NCI-H345 (cell line): ENCODE measurements at places on chromosomes 16 and 17.

DNA sequence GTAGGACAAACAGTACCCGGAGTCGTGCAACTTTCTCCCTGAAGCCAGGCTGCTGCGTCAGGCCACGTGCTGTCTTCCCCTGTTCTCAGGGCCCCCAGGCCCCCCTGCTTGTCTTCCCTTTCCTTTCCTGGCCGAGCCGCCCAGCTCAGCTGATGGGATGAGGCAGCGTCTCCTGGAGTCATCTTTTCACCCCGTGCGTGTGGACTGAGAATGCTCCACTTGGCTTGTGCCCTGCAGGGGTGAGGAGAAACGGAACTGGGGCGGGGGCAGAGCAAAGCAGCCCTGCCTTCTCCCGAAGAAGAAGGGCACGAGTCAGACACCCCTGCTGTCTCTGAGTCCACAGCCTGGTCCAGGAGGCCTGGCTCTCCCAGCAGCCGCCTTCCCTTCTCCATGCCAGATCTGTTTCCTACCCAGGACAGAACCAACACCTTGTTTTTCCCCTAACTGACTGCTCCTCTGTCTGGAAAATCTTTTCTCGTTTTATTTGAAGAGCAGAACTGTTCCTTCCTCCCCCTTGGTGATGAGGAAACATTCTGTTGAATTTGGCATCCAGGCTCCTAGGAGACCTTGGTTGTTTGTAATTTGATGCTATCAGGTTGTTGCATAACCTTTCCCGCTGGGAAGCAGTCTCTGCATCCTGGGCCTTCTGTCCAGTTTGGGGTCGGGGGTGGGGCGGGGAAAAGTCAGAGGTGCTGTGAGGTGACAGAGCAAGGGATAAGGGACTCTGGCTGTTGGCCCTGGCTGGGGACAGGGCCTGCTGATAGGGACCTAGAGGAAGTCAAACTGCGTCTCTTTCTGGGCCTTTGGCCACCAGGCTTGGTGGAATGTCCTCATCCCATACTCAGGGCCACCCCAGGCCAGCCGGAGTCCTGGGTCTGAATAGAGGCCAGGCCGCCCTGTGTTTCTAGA lies 78.8 kb downstream of the WIPI1 start:
- DNase-seq = peak; percentile 34

DNA sequence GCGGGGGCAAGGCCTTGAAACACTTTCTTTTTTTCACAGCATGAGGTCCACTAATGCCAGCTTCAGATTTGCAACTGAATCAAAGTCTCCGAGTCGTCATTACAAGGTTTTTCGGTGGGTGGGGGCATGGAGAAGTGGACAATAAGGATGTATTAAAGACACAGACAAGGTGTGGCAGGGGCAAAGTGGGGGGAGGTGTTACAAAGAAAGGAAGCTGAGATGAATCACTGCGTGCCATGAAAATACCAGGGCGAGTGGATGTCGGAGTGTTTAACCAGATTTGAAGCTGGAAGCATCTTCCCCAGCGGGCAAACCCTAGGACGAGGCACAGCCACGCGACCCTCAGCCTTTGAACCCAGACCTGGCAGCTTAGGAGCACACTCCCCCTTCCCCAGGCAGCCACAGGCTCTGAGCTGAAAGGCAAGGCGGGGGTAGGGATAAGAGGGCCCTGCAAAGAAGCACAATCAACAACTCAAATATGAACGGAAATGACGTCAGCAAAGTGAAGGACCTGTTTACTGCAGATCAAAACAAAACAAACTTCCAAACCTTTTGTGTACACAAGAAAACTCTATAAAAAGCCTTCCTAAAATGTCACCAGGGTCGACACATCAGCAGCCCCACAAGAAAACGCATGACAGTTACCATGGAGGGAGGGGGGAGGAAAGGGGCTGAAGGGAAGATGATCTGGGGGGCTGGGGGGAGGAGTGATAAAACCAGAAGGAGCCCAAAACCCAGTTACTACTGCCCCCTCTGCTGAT lies 5.6 kb upstream of the ZFHX3 start:
- peak; percentile 75 for DNase-seq

- peak; percentile 50 for DNase-seq
These were observed 26.0 kb upstream of the HNF1B start for GRCh38 chr17:37770631-37771518.

DNA sequence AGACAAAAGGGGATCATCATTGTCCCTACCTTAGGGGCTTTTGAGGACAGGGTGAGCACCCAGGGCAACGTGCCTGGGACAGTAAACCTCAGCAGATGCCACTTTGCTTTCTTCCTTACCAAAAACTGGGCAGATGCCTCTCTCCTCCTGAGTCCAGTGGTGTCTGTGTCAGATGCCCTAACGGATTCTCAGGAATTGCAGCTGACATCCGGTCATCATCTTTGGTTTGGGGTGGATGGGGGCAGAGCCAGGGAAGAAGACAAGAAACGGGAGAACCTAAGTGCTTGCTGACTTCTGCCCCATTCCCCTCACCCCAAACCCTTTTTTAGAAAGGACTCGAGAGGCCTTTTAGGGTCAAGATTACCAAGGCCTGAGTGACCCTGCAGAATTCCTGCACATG lies 187.5 kb downstream of the MSI2 start:
- no peak for DNase-seq

DNA sequence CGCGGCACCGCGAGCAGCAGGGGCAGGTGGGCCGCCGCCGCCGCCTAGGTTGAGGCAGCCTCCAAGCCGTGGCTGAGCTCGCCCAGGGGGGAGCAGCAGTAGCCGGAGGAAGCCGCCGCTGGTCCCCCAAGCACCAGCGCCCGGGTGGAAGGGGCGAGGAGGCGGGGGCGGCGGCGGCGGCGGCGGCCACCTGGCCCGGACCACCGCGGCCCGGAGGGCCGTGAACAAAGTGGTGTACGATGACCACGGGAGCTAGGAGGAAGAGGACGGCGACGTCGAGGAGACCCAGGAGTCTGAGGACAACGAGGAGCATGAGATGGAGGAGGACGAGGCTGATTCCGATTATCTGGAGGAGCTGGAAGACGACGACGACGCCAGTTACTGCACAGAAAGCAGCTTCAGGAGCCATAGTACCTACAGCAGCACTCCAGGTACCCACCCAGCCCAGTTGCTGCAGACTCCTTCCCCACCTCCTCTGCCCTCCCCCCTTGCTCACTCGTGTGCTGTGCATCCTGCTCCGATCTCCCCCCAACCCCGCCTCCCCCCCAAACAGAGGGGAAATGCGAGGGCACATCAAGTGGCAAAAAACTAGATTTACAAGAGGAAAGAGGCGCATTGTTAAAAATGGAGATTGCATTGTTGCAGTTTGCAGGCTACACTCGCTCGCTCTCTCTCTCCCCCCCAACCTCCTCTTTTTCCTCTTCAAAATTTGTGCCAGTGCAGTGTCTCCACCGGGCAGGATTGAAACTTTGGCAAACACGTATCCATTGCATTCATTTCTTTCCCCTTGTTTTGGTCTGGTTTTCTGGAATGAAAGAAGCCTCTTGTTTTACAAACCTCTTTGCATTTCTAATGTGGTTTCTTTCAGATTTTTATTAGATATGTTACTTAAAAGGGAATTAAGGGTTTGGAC lies 41.8 kb upstream of the AMZ2 start:
- peak; percentile 41 for DNase-seq

DNA sequence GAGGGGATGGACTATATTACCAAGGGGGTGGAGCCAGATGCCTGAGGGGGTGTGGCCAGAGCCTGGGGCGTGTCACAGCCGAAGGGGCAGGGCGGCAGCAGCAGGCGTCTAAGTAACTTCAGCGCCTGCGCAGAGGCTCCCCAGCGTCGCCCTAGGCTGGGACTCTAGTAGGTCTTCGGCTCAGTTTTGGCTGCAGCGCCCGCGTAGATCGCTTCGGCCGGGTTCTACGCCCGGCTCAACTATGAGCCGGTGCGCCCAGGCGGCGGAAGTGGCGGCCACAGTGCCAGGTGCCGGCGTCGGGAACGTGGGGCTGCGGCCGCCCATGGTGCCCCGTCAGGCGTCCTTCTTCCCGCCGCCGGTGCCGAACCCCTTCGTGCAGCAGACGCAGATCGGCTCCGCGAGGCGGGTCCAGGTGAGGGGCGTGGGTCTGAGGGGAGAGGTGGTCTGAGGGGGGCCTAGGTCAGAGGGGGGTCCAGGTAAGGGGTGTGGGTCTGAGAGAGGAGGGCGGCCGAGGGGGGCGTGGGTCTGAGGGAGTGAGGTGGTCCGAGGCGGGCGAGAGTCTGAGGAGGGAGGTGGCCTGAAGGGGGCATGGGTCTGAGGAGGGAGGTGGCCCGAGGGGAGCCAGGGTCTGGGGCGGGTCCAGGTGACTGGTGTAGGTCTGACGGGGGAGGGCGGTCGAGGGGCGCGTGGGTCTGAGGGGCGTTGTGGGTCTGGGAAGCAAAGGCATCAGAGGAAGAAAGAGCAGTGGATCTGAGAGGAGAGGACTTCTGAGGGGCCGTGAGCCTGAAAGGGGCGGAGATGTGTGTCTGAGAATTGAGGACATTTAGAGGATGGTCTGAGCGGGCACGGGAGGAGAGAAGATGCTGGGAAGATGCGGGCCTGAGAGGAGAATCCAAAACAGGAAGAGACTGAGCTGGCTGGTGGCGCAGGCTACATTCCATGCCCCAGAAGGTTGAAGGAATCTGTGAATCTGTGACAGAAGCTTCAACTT lies at the start of gene LPCAT2:
Gene LPCAT2 (plus strand): TSS at position 132 of the 991 bp plus-strand sequence. CDS start 110 bp downstream, at position 242.
- peak; percentile 54 for DNase-seq

DNA sequence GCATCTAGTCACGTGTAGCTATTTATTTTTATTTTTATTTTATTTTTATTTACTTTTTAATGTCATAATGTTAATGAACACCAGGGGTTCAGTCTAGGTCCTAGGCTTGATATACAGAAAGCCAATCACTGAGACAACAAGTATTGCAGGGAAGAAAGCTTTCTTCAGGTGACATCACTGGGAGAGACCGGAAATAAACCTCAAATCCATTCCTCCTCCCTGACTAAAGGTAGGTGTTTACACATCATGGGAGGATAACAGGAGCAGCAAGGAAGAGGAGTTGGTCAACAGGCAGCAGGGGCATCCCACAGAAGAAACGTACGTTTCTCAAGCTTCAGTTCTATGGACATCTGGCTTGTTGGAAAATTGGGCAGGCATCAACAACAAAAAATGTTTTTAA lies 9.5 kb upstream of the HEATR3 start:
- no peak for DNase-seq

- DNase-seq = no peak
These were observed 9.2 kb downstream of the HS3ST3B1 start for GRCh38 chr17:14310101-14310500.

DNA sequence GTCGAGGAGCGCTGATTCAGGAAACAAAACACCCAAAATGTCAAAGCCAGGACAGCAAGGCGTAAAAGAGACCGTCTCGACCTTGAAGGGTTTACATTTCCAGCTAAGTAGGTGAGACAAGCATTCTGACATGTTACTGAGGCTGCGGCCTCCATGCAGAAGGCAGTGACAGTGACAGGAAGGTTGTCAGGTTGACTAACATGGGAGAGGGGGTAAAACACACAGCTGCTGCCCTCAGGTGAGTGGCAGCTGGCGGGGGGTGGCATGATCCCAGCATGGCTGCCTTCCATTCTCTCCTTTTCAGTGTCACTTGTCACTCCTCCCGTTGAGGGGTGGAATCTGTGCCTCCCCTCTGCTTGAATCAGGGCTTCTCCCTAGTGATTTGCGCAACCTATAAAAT lies 31.9 kb upstream of the CRHR1 start:
- DNase-seq = no peak

DNA sequence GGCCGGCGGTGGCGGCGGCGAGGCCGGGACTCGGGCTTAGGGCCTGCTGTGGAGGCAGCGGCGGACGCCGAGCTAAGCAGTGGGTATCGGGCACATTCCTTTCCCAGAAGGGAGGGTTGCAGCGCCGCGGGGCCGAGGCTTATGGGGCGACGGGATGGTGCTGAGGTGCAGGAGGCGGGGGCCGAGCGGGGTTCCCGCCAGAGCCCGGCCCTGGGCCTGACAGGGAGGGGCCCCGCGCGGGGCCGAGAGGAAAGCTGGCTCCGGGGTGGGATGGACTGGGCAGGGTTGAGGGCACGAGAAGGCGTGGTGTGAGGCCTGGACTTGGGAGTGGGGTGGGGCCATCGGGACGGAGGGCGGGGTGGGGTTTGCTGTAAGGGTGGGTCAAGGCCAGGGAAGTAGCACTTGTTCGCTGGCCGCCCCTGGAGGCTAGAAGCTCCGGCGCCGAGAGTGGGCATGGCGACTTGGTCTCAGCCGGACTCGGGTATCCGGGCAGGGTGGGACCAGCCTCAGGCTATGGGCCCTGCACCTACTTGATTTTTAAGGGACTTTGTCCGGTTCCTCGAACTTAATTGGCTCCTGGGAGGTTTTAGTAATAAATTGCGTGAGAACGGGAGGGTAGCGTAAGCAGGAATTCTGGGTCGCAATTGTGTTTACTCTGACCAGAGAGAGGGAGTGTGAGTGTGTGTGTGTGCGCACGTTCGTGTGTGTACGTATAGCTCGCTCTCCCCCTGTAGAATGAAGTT lies 396 bp downstream of the NFE2L1 start:
- peak; percentile 71 for DNase-seq

GRCh38 chr17:50689251-50689650 lies 18.5 kb downstream of the ANKRD40 start:
- DNase-seq = no peak

GRCh38 chr16:67677712-67678111 lies 11.1 kb downstream of the C16orf86 start:
- no peak for DNase-seq

DNA sequence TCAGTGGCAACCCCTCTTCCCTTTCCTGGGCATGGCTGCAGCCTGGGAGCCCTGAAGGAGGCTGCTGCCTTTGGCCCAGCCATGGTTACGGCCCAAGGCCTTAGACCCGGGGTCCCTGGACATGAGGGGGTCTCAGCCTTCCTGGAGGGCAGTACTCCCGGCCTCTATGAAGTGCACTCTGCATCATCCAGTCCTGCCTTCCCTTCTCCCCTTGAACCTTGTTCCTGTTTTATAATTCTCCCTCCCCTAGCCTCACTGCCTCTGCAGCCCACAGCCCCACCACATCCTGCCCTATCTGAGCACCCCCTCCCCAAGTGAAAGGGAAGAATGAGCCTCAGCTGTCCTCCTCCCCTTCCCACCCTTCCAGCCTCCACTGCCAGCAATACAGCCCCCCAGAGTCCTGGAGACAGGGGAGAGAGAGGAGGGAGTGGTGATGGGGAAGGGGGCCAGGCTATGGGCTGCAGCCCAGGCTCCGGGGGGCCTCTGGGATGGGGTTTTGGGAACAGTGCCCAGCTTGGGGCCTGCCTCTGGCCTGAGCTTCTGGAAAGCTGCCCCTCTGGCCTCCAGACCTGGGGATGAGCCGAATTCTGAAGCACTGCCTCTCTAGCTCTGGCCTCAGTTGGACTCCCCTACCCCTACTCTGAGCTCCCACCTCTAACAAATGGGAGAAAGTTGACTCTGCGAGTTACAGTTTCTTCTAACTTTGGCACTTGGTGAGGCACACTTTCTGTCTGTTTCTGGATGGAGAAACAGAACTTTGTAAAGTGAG lies 7.6 kb downstream of the CCR7 start:
- DNase-seq = no peak

- no peak for DNase-seq
These were observed 27.7 kb downstream of the USP7 start for GRCh38 chr16:8935989-8936388.
